ENCODE measurements at places on chromosomes 16 and 17. TPM values are rescaled to one million over a fixed set of nuclear protein-coding genes. Genes with fewer than 3 reads are reported as not detected.
A peak's percentile ranks its signal among the peaks of the same experiment; 100 is the strongest.

GRCh38 chr17:71987634-71988033 lies 133.2 kb upstream of the SOX9 start:
- DNase-seq: no peak

GRCh38 chr16:54816471-54816870 lies 114.2 kb upstream of the IRX5 start:
- DNase-seq: no peak

DNA sequence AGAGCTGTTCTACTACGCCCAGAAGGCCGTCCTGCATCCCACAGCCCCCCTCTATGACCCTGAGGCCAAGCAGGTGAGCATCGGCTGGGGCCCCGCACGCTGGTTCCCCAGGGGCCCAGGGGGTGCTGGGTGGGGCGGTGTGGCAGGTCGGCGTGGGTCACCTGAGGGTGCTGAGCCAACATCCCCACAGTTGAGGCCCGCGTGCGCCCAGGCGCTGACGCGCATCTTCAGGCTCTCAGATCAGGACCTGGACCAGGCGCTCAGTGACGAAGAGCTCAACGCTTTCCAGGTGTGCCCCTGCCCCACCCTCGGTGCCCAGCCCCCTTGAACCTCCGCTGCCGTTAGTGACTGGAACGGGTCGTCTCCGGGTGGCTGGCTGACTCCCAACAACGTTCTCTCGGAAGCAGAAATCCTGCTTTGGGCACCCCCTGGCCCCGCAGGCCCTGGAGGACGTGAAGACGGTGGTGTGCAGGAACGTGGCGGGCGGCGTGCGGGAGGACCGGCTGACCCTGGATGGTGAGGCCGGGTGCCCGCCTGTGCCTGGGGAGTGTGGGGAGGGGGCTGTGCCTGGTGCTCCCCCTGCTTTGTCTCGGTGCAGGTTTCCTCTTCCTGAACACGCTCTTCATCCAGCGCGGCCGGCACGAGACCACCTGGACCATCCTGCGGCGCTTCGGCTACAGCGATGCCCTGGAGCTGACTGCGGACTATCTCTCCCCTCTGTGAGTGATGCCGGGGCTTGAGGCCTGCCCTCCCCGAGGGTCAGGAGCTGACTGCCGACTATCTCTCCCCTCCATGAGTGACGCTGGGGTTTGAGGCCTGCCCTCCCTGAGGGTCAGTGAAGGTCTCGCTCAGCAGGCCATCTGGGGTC lies 2.8 kb downstream of the RHOT2 start:
- no peak for DNase-seq

GRCh38 chr16:30748634-30749445 lies 615 bp downstream of the PHKG2 start:
- DNase-seq: no peak

DNA sequence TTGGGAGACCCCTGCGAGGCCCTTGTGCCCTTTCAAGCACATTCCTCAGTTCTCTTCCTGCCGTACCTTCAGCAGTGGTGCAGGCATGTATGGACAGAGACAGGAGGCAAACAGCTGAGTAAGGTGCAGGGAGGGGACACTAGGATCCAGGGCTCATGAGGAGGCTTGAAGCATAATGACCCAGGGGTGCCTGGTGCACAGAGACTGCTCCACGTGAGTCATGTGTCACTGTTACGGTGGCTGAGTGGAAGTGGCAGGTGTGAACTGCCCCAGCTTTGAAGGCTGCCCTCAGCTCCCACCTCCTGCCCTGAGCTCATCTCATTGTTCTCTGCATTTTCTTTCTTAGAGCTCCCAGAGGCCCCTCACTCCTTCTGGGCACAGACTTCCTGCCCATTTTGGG lies 124.8 kb downstream of the NTN1 start:
- no peak for DNase-seq

DNA sequence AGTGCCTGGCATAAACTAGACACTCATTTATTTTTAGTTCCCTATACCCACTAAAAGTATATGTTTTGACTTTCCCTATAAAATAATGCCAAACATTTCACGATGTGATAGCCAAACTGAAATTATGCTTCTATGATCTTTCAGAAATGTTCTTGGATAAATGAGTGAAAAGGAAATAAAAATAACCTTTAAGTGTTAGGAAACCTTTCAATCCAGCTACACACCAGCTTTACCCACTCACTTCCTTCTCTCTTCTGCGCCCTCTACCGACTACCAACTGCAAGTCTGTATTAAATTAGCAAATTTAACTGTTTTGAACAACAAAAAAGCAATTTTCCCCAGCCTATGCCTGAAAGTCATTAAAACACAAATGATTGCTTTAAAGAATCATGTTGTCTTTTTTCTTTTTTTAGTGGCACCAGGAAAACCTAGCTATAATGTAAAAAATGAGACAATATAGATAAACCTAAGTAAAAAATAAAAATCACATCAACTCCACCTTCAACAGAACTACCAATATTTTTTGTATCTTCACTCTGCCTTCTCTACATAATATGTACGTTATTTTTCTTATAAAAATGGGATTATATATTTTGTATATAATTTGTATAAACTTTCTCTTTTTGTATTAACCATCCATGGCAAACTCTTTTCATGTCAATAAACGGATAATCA lies 13.2 kb upstream of the TMEM100 start:
- no peak for DNase-seq

- DNase-seq: no peak
Observed at GRCh38 chr16:2162676-2163118, 7.1 kb downstream of the TRAF7 start.

DNA sequence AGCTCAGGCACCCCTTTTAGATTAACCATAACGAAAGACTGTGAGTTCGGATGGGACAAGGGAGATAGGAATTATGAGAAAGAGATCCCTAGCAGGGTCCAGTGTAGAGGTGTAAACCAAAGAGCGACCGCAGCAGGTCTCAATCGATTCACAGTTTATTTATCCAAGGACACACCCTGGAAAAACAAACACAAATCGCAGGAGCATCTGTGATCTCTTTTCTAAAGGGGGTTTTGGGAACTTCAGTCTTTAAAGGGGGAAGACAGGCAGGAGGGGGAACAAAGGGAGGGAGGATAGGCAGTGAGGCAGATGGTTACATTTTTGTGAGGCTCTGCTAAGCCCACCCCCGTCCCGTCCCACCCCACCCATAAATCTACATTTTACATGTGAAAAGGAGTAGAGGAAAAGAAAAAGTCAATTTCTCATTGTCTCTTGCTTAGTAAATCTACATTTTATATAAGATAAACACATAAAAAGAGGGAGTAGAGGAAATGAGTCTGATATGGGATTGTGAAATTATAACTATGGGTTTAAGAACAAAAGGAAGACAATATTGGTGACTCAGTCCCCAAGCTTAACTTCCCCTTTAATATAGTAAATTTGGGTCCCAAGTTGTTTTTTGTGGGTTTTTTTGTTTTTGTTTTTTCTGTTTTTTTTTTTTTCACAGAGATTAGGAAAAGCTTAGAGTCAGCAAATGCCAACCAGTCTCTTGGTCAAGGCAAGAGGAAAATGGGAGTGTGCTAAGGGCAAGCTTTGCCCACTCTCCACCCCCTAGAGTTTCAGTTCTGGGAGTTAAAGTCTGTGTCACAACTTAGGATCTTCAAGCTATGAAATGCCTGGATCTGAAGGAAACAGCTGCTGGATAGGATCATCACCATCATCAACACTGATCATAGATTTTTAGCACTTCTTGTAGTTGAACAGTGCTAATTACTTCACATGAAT lies 160.9 kb upstream of the CDH5 start:
- no peak for DNase-seq

DNA sequence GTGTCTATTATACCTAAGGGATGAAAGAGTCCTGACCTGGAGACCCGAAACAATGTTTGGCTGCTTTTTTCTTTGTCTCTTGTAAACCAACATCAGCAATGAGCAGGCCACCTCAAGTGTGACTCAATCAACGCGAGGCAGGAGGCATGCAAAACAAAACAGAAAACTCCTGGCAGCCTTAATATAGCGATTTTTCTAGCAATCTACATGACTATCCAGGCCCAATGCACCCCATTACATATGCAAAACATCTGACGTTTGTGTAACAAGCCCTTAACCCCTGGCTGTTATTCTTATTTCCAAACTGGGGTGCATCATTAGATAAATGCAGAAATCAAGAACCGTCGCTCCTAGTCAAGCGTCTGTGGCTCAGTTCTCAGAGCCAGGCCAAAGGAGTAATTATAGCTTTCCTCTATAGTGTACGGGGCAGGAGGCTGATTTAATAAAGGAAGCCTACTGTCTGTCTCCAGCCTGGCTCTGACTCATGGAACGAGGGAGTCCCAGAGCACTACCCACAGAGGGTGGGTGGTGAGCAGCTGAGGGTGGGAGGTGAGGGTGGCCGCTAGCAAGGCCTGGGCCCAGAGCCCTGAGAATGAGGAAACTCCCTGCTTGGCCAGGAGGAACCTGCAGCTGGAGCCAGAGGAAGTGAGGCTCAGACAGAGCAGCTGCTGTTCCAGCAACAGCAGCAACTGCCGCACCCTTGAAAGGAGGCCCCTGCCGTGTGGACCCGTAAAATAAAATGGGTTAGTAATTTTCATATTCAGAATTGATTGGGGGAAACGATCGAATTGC lies 43.9 kb downstream of the CHD9 start:
- peak; percentile 76 for DNase-seq

CASKIN1 gene
- not detected for total RNA-seq

ALOX15B gene
- 1.5 TPM for total RNA-seq

CES3 gene
- total RNA-seq: 2.9 TPM

CCL5 gene
- total RNA-seq: 21.7 TPM

KRT33A gene
- total RNA-seq: not detected

Measured in stomach (tissue), 19 donors.